NCI-H2029 (cell line): ENCODE measurements at places on chromosomes 3 and 15.

DNA sequence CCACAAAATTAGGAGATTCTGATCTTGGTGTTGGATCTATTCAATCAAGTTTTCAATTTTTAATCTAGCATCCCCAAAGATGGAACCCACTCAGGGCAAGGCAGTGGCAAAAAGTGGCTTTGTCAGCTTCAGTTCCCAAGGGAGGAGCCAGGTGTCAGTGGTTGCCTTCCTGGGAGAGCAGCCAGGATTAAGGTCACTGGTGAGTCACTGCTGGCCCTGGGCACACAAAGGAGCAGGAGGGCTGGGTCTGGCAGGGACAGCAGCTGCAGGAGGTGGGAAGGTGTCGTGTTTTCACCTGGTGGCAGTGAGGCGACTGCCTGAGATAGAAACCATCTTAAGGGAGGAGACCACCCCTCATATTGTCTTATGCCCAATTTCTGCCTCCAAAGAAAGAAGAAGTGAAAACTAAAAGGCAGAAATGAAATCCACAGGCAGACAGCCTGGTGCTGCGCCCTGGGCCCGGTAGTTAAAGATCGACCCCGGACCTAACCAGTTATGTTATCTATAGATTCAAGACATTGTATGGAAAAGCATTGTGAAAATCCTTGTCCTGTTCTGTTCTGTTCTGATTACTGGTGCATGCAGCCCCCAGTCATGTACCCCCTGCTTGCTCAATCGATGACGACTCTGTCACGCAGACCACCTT lies 5.9 kb upstream of the KLHL25 start:
- DNase-seq, result peak; percentile 82

DNA sequence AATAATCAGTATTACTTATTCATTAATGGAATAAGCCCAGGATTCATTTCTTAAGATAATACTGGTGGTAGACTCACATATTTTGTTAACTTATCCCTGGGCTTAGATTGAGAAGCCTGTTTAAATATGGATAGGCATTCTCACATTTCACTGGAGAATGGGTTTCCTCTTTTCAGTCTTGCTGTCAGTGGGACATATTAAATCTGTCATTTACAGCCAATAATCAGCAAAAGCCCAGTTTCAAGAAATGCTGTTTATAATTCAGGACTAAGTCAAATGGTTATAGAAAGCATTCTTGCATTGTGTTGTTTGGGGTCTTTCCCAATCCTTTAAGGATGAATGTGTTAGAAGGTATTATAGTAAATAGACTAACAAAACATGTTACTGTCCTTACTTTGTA lies 143.7 kb upstream of the NAALADL2 start:
- no peak for DNase-seq

GRCh38 chr3:187852842-187853730 lies 107.8 kb upstream of the BCL6 start:
- no peak for DNase-seq

- DNase-seq, result peak; percentile 10
Measured at GRCh38 chr15:98658831-98659699, 10.7 kb downstream of the IGF1R start.

DNA sequence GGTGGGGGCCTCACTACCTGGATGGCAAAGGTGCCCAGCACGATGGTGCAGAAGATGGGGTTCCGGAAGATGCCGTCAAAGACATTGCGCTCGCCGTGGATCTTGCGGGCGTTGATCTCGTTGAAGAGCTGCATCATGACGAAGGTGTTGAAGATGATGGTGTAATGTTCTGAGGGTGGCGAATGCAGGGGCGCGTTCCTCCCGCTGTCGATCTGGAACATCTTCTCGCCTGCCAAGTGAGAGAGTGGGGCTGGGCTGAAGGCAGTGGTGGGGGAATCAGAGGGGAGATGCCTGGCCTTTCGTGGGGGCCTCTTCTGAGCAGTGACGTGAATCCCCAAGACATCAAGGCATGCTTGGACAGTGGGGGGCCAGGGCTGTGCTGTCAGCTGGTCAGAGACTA lies 19.6 kb upstream of the SEC13 start:
- no peak for DNase-seq

- no peak for DNase-seq
Measured at GRCh38 chr3:134749174-134749573, 45.9 kb upstream of the EPHB1 start.

- no peak for DNase-seq
Measured at GRCh38 chr3:107372506-107372905, 4.7 kb upstream of the CCDC54 start.

DNA sequence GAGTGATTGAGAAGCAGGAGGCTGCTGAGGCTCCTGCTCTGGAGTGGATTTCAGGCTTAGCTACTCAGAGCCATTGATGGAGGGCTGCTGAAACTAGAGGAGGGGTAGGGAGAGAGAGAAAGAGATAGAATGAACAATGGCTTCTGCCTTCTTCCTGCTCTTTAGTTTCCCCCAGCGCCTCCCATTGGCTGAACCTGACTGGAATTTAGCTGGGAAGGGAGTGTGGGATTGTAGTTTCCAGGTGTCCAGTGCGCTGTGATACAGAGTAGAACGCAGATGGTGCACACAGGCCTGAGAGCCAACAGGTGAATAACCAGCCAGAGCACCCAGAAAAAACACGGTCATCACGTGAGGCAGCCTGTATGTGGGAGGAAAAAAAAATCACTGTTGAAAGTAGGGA lies 140.1 kb downstream of the IL20RB start:
- no peak for DNase-seq

GRCh38 chr3:108862865-108863798 lies 40.5 kb downstream of the TRAT1 start:
- no peak for DNase-seq

- no peak for DNase-seq
Measured at GRCh38 chr15:45701108-45701507, 66.3 kb downstream of the SQOR start.

DNA sequence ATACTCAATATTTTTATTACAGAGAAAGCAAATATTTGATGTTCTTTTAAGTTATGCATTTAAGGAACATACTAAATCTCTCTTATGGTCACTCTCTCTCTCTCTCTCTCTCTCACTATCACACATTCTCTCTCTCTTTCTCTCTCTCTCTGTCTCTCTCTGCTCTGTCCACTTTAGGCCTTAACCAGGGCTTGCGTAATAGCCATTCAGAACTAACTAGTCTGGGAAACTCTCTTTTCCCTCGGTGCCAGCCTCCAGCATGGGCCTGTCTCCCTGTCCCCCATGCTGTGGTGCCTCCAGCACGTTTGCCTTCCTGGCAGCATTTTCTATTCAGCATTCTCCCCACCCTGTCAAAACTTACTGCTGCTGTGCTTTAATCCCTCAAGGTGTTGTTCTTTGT lies 389.7 kb downstream of the ROBO1 start:
- no peak for DNase-seq

DNA sequence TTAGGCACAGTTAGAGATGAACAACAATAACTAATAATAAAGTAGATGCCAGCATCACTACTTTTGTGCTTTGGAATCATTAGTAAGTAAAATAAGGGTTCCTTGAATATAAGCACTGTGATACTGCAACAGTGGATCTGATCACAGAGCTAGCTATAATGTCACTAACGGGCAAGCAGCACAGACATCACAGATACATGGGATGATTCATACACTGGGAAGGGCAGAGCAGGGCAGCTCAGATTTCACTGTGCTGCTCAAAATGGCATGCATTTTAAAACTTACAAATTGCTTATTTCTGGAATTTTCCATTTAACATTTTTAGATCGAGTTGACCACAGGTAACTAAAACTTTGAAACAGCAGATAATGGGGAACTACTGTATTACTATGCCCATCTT lies 476.6 kb downstream of the FHIT start:
- no peak for DNase-seq

DNA sequence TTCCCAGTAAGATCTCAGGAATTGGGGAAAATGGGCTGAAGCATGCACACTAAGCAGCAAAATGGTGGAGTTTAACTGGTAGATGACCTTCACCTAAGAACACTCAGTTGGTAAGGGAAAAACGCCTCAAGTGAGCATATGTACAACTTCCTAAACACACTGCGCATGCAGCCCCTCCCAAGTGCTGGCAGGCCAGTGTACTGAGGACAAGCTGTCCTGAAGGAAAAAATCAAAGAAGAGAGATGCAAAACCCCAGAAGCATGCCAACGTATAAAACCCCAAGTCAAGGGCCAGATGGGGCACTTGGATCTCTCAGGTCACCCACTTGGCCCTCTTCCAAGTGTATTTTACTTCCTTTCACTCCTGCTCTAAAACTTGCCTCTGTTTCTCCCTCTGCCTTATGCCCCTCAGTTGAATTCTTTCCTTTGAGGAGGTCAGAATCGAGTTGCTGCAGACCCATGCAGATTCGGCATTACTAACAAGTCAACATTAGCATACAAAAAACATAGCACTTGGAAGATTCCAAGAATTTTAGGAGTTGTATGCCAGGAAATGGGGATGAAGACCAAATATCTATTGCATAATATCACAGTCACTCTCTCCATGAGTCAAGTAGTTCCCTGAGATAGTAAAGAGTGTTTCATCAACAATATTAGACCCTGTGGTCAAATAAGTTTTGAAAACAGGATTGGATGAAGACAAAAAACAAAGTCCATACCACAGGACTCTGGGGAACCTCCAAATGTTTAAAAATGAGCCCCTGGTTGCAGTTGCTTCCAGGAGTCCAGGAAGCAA lies 10.8 kb upstream of the FYCO1 start:
- no peak for DNase-seq

- no peak for DNase-seq
Measured at GRCh38 chr15:29451201-29451781, 181.7 kb upstream of the NSMCE3 start.

DNA sequence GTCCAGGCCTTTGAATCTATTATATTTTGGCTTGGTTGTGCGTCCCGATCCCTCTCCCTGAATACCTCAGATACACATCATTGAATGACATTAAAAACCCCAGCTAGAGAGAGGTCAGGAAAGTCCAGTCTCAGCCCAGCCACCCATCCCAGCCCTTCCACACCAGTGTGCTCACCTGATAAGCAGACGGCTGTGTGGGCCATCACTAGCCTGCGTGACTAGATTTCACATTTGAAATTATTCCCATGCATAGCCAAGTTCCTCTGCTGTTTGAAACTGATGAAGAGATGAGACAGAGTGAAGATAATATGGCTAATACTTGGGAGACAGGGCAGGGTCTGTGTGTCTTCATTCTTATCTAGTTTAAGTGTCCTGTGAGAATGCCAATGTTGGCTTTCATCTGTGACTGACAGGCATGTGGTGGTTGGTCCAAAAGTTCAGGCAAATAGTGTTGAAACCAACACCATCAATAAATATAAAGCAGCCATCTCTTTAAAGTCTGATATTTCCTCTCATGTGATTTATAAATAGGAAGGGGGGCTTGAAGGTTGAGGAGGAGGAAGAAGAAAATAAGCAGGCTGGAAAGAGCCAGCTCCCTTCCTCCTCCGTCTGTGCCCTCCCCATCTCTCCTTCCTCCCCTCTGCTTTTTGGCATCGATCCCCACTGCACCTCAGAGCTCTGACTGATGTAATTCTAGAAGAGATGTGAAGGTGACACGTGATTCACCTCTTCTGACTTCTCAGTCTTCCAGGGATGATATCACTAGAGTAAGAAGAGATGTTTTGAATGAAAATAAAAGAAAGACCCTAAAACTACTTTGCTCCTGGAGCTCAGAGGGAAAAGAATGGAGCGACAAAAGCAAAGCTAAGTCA lies 5.1 kb downstream of the FAM43A start:
- DNase-seq, result peak; percentile 69

DNA sequence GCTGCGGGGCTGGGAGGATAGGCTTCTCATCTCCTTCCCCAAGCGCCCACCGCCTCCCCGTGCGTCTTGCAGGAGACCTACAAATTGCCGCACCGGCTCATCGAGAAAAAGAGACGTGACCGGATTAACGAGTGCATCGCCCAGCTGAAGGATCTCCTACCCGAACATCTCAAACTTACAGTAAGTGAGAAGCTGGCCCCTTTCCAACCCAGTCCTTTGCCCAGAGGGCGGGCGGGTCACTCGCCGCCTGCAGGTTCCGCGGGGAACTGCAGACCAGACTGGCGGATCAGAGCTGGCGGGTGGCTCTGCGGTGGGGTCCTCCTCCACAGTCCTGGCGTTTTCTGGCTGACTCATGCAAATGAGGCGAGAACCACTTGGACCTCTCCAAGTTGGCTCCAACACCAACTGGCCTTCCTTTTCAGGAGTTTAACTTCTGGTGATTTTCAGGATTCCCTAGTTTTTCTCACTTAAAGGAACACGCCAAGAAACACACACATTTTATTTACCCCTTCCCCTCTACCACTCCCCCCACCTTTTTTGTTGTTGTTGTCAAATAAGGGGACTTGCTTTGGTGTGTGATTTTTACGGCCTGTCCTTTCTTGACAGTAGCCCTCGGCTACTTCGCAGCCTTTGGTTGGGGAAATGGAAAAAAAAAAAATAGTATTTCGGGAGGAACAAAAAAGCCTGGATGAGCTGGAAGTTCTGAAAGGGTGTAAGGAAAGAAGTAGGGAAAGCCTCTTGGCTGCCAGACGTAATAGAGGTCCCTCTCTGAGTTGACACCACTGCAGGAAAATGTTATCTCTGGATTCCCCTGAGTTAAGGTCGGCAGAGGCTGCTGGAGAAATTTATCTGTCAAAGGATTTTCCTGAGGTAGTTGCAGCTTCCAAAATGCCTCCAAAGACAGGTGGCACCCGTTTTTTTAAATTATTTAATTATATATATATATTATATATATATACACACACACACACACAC lies 1.3 kb downstream of the BHLHE40 start:
- DNase-seq, result peak; percentile 85
